ENCODE measurements at places on chromosomes 11 and 22.

DNA sequence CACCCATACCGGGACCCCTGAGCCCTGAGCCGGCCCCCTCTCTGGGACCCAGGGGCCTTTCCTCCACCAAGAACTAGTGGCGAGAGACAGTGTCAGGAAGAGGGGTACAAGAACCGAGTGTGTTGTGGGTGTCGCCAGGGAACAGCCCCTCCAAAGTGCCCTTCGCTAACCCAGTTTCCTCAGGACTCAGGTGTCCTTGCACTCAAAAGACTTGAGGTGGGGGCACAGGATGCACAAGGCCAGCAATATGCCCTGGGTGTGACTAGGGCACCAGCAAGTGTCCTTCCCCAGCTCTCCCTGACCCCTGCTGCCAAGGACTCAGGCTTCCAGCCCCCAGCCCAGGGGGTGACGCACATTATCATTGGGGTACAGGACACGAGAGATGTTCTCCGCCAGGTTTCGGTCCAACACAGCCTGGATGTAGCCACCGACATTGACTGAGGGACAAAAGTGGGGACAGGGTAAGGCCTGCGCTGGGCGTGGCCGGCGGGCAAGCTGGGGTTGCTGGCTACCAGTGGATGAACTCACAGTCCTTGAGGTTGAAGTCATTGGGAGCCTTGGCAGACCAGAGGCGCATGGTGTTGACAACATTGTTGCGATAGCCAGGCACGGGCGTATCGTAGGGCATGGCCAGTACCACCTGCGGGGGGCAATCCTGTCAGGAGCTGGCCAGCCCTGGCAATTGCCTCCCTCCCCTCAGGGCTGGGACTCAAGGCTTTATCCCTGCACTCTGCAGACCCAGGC lies 4.7 kb downstream of the PYGM start:
- DNase-seq = no peak

GRCh38 chr11:83721263-83721662 lies 435.1 kb upstream of the CCDC90B start:
- DNase-seq = no peak

GRCh38 chr11:6094186-6094585 lies 13.3 kb upstream of the OR56B4 start:
- DNase-seq = no peak

- no peak for DNase-seq
These were observed 877 bp downstream of the SLC25A17 start for GRCh38 chr22:40818192-40818746.

- DNase-seq = no peak
These were observed 809.1 kb downstream of the BRD1 start for GRCh38 chr22:49018601-49019000.

DNA sequence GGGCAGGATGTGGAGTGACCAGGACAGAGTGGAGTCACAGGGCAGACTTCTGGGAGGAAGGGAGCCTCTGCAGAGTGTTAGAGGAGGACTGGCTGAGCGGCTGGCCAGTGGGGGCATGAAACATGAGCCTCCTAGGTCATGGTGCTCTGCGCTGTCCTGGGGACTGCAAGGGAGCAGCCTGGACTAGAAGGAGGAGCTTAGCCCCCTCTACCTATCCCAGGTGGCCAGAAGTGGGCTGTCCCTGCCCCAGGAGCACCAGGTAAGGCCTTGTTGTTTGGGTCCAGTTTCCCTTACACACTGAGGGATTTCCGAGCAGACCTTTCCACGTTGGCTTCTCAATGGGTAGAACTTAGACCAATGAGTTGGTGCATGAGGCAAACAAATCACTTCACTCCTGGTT lies 7.4 kb downstream of the PKNOX2 start:
- DNase-seq = no peak

GRCh38 chr11:23021287-23021863 lies 161.1 kb upstream of the CCDC179 start:
- peak; percentile 22 for DNase-seq

DNA sequence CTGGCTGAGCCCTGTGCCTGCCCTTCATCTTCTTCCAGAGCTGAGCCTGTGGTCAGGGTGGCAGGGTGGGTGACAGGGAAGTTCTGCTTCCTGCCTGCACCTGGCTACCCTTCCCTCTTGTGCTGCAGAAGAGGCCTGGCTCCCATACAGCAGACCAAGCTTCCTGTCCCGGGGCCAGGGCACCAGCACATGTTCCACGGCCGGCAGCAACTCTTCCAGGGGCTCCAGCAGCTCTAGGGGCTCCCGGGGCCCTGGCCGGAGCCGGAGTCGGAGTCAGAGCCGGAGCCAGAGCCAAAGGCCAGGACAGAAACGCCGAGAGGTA lies 15.0 kb downstream of the ROBO3 start:
- no peak for DNase-seq

DNA sequence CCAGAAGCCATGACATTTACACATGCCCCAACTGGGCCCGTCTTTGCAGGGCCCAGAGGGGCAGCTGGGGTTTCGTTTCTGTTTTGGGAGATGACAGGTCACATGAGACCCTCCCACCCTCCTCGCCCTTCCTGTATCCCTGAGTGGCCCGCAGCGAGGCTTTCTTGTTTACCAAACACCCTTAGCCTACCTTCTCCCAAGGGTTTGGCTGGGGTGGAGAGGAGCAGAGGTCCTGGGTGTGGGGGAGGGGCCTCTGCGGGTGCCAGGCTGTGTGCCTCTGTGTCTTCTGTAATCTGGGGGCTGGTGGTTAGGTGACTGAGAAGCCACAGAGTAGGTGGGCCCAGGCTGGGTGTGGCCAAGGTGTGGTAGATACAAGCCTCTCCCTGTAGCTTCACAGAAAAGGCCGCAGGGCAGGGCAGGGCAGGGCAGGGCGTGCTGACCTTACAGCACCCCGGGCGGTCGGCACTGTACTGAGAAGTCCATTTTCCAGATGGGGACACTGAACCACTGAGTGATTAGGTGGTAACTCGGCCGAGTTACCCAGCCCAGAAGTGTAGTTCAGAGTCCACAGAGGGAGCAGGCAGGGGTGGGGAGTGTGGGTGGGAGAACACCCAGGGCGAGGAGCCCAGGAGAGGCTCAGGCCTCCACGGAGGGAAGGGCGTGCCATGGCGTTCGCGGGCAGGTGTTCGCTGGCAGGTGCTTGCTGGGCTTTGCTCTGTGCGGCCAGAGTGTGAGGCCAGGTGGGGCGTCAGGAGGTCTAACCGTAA lies 8.7 kb downstream of the PRR5 start:
- DNase-seq = no peak

DNA sequence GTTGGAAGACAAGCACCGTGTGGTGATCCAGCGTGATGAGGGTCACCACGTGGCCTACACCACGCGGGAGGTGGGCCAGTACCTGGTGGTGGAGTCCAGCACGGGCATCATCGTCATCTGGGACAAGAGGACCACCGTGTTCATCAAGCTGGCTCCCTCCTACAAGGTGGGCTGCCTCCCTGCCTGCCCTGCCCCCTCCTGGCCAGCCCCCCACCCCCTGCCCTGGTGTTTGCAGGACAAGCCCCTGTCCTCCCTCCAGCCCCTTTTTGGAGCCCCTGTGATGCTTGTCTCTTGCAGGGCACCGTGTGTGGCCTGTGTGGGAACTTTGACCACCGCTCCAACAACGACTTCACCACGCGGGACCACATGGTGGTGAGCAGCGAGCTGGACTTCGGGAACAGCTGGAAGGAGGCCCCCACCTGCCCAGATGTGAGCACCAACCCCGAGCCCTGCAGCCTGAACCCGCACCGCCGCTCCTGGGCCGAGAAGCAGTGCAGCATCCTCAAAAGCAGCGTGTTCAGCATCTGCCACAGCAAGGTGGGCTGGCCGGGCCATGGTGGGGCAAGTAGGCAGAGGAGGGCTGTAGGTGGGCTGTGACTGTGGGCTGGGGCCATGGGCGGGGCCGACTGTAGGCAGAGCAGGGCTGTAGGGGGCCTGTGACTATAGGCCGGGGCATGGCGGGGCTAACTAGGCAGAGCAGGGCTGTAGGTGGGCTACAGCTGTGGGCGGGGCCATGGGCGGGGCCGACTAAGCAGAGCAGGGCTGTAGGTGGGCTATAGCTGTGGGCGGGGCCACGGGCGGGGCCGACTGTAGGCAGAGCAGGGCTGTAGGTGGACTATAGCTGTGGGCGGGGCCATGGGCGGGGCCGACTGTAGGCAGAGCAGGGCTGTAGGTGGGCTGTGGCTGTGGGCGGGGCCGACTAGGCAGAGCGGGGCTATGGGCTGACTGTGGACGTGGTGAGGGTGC lies 13.6 kb downstream of the MUC2 start:
- DNase-seq = no peak

- DNase-seq = no peak
These were observed 1336.8 kb downstream of the TBC1D22A start for GRCh38 chr22:48099251-48099650.

DNA sequence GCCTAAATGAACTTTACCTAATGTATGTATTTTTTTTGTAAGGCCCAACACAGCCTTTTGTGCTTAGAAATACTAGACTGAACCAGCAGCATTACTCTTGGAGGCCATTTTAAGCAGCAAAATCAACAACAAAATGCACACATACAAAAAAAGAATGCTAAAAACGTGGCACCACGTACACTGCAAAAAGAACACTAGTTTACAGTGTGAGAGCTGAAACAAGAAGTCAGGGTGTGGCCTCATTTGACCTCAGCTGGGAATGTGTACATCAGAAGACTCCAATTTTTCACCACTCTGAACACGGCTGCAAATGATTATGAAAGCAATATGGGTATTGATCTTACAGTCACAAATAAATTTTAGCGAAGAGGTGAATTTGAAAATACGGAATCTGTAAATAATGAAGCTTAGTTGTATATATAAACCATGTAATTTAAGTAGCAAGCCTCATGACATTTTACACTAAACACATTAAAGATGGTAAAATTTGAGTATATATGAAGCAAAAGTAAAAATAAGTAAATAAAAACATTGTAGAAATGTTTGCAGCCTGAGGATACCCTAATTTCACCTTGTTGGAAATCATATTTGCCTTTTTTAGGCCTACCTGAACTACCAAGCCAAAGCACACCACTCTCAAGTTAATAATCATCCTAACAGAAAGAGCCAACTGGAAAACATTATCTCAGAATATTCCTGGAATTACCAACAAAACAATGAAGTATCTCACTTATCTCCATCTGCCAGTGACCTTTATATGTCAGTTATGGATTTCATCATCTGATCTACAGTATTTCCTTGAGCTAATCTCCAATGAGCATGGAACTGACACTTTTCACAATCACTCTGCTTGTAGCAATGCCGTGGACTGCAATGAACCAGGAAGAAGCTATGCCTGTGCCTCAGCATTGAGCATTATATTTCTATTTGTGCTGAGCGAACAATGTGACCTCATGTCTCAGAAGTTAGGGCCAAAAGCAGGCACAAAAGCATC lies 319.5 kb upstream of the FAT3 start:
- no peak for DNase-seq

GRCh38 chr22:27113641-27114040 lies 456.3 kb downstream of the MIAT start:
- no peak for DNase-seq

- no peak for DNase-seq
These were observed 48.9 kb upstream of the CDON start for GRCh38 chr11:126111458-126112116.

GRCh38 chr22:40156001-40156516 lies 21.7 kb upstream of the TNRC6B start:
- DNase-seq = peak; percentile 8

DNA sequence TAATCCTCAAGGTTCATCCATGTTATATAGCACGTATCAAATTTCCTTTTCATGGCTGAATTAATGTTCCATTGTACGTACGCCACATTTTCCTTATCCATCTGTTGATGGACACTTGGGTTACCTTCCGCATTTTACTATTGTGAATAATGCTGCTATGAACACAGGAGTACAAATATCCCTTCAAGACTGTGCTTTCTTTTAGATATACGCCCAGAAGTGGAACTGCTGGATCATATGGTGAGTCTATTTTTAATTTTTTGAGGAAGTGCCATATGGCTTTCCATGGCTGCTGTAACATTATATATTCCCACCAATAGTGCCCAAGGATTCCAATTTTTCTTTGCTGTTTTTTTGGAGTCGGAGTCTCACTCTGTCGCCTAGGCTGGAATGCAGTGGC lies 6.0 kb downstream of the MRPL40 start:
- DNase-seq = no peak
